Mesothelial cell of epicardium (in vitro differentiated cells): ENCODE measurements at places on chromosomes 7 and 10. TPM values are rescaled to one million over a fixed set of nuclear protein-coding genes. Genes with fewer than 3 reads are reported as not detected.

C10orf90 gene
- total RNA-seq, result not detected in 3 replicates

WDFY4 gene
- 2.6 to 4.3 TPM (median 3.3 TPM) in 3 replicates for total RNA-seq

CEP41 gene
- 21.7 to 22.5 TPM (median 22.1 TPM) in 3 replicates for total RNA-seq

ZC3HAV1L gene
- 1.7 to 2.2 TPM (median 1.9 TPM) in 3 replicates for total RNA-seq

NFKB2 gene
- total RNA-seq, result 51.7 to 56.6 TPM (median 55.8 TPM) in 3 replicates

NUTM2B gene
- total RNA-seq, result 1.0 to 1.7 TPM (median 1.4 TPM) in 3 replicates

NDUFB8 gene
- total RNA-seq, result 141 to 157 TPM (median 145 TPM) in 3 replicates

- H3K4me3 ChIP-seq, result no peak overlapping the region
- H3K4me1 ChIP-seq, result no peaks in the 10 kb centered on the region
- H3K27me3 ChIP-seq, result no peaks in the 10 kb centered on the region
- no peak overlapping the region for H3K27ac ChIP-seq
- DNase-seq, result no peak
- peaks cover 66% of the 10 kb centered on the region for H3K36me3 ChIP-seq
Measured at GRCh38 chr7:102412548-102412947, 16.4 kb downstream of the PRKRIP1 start.

- DNase-seq, result no peak
- peaks cover 10% of the 10 kb centered on the region for H3K36me3 ChIP-seq
- H3K4me1 ChIP-seq, result peaks cover 14% of the 10 kb centered on the region
- no peaks in the 10 kb centered on the region for H3K27me3 ChIP-seq
- H3K27ac ChIP-seq, result no peak overlapping the region
- no peak overlapping the region for H3K4me3 ChIP-seq
Measured at GRCh38 chr10:21203473-21204107, 306.5 kb upstream of the NEBL start.

GRCh38 chr7:98066934-98067507 is 39.6 kb upstream of the LMTK2 start:
- H3K27ac ChIP-seq, result no peak overlapping the region
- DNase-seq, result no peak
- no peaks in the 10 kb centered on the region for H3K27me3 ChIP-seq
- H3K4me3 ChIP-seq, result no peak overlapping the region
- H3K4me1 ChIP-seq, result no peaks in the 10 kb centered on the region
- no peaks in the 10 kb centered on the region for H3K36me3 ChIP-seq

DNA sequence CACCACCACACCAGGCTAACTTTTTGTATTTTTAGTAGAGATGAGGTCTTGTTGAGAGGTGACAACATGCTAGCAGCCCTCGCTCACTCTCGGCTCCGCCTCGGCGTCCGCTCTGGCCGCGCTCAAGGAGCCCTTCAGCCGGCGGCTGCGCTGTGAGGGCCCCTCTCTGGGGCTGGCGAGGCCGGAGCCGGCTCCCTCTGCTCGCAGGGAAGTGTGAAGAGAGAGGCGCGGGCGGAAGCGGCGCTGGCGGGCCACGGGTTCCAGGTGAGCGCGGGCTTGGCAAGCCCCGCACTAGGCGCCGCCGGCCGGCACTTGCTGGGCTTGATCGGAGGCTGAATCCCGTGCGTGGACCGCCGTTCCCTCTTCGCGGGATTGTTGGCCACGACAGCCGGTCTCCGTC is 83.0 kb downstream of the EEPD1 start:
- H3K27me3 ChIP-seq, result no peaks in the 10 kb centered on the region
- H3K4me3 ChIP-seq, result no peak overlapping the region
- peaks cover 16% of the 10 kb centered on the region for H3K36me3 ChIP-seq
- no peak for DNase-seq

DNA sequence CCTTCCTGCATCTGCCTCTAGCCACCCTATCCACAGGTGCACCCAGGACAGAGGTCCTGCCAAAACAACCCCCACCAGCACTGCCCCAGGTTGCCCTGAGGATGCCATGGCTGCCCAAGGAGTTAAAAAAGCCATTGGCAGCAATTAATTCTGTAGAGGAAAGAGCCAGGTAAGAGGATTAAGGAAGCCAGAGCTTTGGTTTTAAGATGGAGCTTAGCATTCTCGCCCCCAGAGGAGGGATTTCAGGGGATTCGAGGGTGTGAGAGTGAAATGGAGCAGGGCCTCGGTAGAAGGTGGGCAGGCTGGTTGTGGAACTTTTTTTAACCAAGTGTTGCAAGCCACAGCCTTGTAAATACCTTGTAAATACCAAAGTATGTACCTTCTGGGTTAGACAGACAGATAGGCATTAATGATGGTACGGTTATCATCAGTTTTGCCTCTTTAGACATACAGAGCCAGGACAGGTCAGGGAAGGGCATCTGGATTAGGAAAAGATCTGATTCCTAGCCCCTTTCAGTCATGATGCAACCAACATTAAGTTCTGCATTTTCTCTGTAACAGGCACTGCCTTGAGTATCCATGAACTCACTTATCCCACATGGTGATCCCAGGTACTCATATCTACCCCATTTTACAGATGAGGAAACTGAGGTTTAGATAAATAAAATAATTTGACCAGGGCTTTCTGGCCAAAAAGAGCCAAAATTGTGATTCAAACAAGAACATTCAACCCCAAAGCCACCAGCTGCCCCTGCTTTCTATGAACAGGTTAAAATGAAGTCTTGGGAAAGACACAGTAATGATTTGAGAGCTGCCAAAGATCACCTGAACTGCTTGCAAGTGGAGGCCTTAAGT is 120.7 kb upstream of the PPIF start:
- no peak overlapping the region for H3K27ac ChIP-seq
- no peak for DNase-seq
- H3K27me3 ChIP-seq, result no peaks in the 10 kb centered on the region
- H3K4me1 ChIP-seq, result peaks cover 41% of the 10 kb centered on the region

DNA sequence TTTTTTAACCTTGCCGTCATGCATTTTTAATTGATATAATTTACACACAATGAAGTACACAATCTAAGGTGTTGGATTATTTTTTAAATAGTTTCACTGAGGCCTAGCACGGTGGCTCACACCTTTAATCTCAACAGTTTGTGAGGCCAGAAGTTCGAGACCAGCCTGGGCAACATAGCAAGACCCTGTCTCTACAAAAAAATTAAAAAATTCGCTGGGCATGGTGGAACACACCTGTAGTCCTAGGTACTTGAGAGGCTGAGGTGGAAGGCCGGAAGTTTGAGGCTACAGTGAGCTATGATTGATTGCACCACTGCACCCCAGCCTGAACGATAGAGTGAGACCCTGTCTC is 92.8 kb upstream of the OIT3 start:
- DNase-seq, result no peak
- H3K4me1 ChIP-seq, result peaks cover 26% of the 10 kb centered on the region
- H3K4me3 ChIP-seq, result no peak overlapping the region
- H3K27me3 ChIP-seq, result no peaks in the 10 kb centered on the region

- H3K4me3 ChIP-seq, result no peak overlapping the region
- H3K27me3 ChIP-seq, result no peaks in the 10 kb centered on the region
- no peak overlapping the region for H3K27ac ChIP-seq
- DNase-seq, result no peak
Measured at GRCh38 chr10:87598700-87599099, 61.0 kb upstream of the PAPSS2 start.

DNA sequence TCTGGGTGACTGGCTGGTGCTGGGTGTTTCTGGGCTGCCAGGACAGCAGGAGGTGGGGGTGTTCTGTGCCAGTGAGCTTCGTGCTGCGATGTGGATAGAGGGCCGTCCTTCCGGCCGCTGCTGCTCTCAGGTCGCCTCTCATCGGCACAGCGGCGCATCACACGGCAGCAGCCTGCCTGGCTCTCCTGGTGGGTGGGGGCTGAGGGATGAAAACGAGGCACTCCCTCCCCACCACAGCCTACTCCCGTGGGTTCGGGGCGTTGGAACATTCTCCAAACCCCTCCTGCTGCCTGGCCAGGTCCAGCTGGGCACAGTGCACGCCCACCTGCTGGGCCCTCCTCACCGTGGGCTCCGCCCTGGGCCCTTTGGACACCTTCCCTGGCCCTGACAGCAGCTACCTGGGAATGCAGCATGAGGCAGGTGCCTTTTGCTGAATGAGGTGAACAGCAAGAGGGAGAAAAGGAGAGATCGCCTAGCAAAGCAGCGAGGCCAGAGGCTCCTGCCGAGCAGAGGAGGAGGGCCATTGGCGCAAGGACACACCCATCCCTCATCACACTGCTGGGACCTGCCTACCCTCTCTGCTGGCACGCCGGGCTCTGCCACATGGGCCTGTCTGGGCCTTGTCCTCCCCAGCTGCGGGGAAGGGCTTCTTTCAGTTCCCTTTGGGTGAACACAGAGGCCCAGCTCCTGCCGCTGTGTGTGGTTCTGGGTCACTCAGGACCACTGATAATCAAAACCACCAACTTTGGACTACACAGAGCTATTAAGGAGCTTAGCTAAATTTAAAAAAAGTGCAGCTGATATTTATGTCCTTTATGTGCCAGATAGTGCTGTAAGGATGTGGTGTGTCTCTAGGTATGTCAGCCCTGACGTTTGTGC is 33.4 kb downstream of the INPP5A start:
- H3K27ac ChIP-seq, result peak overlapping the region; percentile 81
- no peak for DNase-seq
- H3K4me3 ChIP-seq, result no peak overlapping the region
- peaks cover 16% of the 10 kb centered on the region for H3K4me1 ChIP-seq
- H3K27me3 ChIP-seq, result no peaks in the 10 kb centered on the region

GRCh38 chr7:28520074-28521015 is 108.0 kb downstream of the CREB5 start:
- H3K27me3 ChIP-seq, result peaks cover 16% of the 10 kb centered on the region
- H3K36me3 ChIP-seq, result no peaks in the 10 kb centered on the region

DNA sequence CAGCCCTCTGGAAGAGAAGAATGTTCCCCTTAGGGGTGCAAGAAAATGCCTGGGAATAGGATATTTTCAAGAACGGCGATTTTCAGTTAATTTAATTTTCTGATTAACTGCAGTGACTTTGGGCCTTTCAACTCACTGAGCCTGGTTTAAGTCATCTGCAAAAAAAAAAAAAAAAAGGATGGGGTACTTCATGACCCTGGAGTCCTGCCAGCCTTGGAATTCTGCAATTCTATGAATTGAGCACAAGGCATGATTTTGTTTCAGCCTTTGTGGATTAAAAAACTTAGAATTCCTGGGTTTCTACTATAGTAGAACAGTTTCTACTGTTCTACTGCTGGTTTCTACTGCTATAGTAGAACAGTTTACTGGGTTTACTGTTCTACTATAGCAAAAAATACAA is 58.3 kb upstream of the CALD1 start:
- H3K4me1 ChIP-seq, result peaks cover 35% of the 10 kb centered on the region
- DNase-seq, result no peak
- peak overlapping the region; percentile 83 for H3K27ac ChIP-seq

DNA sequence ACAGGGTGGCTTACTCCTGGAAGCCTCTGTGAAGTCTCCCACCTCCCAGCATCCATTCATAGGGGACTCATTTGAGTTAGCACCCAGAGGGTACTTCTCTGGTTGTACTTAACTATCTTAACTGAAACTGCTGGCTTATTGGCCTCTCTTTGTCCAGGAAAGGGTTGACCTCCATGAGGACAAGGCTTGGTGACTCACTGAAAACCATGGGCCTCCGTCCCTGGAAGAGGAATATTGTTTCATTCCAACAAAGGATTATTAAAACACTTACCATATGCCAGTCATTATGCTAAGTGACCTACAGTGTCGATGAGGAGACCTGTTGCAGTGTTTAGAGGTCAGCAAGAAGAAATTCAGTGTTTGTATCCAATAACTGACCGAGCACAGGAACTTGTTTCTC is 175.9 kb downstream of the PLPP4 start:
- H3K27ac ChIP-seq, result no peak overlapping the region
- H3K4me3 ChIP-seq, result no peak overlapping the region
- no peaks in the 10 kb centered on the region for H3K36me3 ChIP-seq

GRCh38 chr10:132706701-132707100 is 79.2 kb downstream of the NKX6-2 start:
- peaks cover 44% of the 10 kb centered on the region for H3K36me3 ChIP-seq
- H3K4me1 ChIP-seq, result no peaks in the 10 kb centered on the region
- H3K27ac ChIP-seq, result no peak overlapping the region
- H3K4me3 ChIP-seq, result no peak overlapping the region

DNA sequence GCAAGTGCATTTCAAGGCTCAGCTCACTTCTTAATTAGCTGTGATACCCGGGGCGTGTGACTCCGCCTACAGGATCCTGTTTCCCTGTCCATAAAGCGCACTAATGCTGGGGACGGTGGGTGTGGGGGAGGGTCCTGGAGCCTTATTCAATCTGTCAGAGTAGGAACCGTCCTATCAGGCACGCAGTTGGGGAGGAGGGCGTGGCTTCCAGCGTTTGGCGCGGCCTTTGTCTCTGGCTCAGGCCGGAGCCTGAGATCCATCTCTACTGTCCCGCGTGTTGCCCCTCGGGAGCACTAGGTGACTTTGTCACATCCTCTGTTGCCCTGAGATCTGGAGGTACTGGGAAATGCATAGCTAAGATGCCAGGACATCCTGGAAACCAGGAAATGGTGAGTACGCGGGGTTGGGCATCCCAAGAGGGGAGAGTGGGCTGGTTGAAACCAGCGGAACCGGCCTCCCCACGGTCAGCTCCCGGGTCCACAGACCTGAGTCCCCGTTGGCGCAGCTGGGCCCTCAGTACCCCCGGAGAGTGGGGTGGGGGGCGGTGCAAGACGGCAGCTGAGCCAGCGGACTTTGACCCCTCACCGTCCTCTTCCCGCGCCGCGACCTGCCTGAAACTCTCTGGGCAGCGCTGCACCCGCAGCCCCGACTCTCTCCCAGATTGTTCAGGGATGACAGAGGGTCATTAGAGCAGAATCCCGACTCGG is 104.4 kb upstream of the ZNF92 start:
- DNase-seq, result peak; percentile 70
- H3K27me3 ChIP-seq, result peaks cover 20% of the 10 kb centered on the region
- peak overlapping the region; percentile 88 for H3K27ac ChIP-seq

DNA sequence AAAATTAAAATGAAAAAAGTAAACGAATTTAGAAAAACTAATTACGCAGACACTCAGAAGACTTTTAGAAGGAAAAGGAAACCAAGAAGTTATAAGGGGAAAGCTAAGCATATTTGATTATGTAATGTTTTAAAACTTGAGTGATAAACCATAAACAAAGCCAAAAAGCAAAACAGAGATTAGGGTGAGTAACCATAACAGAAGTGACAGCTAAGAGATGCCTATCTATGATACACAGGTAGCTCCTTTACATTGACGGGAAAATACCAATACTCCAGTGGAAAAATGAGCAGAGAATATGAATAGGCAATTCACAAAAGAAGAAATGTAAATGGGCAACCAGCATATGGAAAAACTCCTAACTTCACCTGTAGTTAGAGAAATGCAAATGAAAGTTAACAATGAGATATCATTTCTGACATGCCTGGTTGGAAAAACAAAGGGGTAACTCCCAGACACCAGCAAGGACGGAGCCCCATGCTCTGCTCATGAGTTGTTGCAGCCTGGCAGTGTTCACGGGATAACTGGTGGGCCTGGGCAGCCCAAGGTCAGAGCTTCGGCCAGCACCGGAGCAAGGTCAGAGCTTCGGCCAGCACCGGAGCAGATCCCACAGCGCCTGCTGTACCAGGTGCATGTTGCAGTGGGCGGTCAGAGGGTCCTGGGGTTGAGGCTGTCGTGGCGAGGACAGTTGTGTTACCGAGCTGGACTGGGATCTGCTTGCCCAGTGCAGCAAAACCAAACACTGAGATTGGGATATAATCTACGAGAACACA is 58.9 kb downstream of the ALOX5 start:
- no peaks in the 10 kb centered on the region for H3K36me3 ChIP-seq
